ELF-1 (cell line): ENCODE measurements at places on chromosomes 2 and 18.

DNA sequence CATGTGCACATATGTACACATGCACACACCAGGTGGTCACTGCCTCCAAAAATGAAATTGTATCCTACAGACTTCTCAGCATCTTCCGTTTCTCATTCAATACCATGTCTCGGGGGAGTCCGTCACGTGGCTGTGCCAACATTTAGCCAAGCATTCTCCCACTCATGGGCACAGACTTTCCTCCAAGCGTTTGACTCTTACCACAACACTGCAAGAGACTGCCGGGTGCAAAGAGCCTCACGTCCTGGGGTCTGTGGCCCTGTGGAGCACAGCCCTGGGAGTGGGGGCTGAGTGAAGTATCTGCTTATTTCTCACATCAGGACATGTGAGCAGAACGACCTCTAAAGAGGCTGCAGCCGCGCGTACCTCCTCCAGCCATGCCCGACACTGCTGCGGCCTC lies 28.0 kb downstream of the HDAC4 start:
- DNase-seq: no peak

DNA sequence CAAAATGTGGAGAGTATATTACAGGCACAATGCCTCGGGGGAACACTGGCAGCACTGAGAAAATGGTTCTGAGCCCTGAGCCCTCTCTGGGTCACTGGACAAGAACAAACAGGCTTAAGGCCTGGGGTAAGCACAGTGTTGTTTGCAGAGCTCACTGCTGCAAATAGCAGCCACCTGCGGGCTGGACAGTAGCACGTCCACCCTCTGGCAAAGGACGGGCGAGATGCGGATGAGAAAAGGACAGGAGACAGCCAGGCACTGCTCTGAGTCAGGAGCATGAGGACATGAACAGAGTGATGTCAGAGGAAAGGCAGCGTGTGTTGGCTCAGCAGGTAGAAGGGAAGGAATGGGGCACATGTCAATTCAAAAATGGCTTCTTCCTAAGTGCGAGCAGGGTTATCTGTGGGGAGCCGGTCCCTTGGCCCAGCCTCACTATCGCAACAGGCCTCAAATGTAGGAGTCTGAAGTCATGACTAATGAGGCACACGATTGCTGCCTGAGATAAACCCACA lies 25.9 kb upstream of the NEB start:
- DNase-seq: peak; percentile 43

GRCh38 chr2:110971811-110972210 lies 148.9 kb upstream of the BCL2L11 start:
- DNase-seq: no peak

- DNase-seq: no peak
Observed at GRCh38 chr2:140683658-140684057, 1447.2 kb downstream of the LRP1B start.

GRCh38 chr2:150485871-150486538 lies 1.5 kb downstream of the RND3 start:
- peak; percentile 79 for DNase-seq

DNA sequence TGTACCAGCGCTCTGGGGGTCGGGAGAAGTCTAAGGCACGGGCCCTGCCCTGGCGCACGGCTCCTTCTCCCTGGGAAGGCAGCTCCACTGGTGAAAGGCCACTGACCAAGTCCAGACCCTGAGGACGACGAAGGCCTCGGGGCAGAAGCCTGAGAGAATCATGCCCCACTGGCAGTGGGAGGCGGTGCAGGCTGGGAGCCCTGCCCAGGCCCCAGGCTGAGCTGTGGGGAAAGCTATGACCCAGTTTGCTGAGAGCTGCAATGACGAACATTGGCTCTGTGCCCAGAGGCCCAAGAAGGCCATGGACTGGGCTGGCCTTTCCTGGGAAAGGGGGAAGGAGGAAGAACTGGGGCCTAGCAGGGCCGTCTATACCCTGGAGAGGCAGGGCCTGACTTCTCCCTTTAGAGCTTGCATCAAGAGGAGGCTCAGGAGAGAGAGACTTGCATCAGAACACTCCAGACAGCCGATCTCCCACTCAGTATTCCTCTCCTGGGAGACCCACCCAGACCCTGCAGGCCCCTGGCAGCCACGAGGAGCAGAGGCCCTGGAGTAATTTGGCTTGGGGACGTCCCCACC lies 32.9 kb downstream of the HS1BP3 start:
- DNase-seq: no peak

DNA sequence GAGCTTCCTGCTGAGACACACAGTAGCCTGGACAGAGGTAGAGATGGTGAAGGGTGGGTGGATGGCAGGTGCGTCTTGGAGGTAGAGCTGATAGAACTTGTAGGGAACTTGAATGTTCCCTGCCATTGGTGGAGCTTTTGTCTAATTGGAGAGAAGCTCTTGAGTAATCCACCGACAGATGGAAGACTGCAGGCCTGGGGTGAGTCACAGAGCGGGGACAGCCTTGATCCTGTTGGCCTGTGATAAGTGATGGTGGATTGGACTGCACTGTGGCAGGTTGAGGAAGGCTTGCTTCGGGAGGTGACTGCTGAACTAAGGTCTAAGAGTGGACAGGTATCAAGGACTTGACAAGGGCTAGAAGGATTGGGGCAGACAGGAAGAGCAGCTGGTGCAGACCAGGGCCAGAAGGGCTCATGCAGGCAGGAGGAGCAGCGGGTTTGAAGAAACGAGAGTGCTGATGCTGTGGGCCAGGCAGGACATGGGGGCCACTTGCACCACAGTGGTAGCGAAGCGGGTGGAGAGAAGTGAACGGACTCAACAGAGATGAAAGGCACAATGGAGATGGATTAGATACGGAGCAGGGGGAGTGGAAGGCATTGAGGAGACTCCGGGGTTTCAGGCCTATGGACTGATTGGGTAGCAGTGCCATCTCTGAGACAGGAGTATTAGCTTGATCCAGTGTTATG lies 16.3 kb downstream of the CABLES1 start:
- no peak for DNase-seq

- no peak for DNase-seq
Observed at GRCh38 chr2:102064679-102065674, 73.2 kb downstream of the IL1R2 start.

DNA sequence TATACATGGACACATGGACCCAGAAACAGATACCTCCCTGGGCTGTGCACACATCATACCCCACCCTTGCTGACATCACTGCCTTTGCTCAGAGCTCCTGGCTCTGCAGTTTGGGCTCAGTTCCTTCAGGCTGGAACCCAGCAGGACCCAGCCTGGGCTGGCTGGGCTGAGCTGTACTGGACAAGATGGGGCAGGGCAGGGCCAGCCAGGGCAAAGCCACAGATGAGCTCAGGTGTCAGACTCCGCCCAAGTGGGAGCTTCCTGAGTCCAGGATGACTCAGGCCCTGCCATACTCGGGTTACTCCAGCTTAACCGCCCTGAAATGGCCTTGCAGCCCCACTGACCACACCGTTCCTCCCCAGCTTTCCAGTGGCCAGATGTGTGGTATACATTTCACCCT lies 284.9 kb downstream of the OSR1 start:
- DNase-seq: peak; percentile 69

- no peak for DNase-seq
Observed at GRCh38 chr2:96233436-96233835, 24.8 kb upstream of the STARD7 start.

DNA sequence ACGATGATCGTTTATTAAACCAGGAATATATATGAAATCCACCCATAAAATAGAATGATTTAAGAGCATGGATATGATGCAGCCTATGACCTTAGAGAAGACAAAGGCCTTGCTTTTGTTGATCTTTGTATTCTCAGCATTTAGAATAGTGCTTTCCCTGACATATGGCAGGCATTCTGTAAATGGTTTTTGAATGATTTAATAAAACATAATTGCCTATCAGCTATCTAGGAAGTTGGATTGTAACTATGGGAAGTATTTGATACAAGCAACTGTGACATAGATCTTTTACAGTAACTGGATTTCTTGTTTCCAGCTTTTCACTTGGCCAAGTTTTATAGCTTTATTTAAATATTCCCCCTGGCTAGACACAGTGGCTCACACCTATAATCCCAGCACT lies 5.1 kb upstream of the GPR155 start:
- no peak for DNase-seq

DNA sequence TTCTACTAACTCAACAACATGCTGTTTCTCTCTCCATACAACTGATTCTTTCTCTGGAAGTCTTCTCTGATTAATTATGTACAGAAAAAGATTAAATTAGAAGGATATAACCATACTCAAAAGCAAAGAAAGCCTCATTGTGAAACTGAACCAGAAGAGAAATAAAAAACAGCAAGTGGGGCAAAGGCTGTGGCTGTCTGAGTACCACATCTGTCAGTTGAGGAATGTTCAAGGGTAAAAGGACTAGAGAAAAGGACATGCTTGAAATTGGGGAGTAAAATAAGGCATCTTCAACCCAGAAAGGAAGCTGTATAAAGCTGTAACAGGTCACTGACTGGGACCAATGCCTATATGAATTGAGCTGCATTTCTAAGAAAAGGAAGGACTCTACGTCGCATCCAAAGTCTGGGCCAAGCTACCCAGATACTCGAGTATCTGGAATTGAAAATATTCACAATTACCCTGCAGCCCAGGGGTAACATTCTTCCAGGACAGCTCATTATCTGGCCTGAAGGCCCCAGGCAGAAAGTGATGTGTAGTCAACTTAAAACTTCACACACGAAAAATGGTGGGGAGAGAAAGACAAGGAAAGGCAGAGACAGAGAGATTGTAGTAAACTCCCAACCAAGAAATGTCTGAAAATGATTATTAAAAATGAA lies 356.0 kb upstream of the GALNT5 start:
- DNase-seq: peak; percentile 37
